Stimulated activated CD8-positive, alpha-beta memory T cell treated with anti-CD3 and anti-CD28 coated beads, Interleukin-2, amount 100 ng/mL, for 1 hour (primary cell): ENCODE measurements at places on chromosomes 12 and 14.

DNA sequence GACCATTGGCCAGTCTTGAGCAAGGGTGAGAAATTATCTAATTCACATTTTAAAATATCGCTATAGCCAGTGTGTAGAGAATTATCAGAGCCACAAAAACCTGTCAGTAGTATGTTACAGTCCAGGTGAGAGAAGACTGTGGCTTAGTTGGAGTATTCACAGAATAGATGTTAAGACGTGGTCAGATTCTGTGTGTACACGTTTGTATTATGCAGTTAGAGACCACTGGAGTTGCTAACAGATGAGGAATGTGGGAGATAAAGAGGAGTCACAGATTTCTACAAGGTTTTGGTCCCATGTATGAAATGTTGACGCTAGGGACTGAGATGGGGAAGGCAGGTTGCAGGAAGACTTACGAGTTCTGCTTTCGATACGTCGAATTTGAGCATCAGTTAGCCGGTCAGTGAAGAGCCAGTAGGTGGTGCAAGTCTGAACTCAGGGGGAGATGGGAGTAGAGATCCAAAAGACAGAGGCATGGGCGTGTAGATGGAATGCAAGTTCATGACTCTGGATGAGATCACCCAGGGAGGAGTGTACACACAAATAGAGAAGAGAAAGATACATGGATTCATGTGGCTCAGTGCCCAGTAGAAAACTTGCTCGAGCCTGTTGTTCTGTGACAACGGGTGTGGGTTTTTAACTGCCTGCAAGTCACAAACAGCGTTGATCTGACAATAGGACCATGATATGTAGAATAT, 114.8 kb upstream of the FLRT2 start:
- no peak for DNase-seq

GRCh38 chr12:119090865-119091264, 87.9 kb upstream of the HSPB8 start:
- no peak for DNase-seq

- no peak for DNase-seq
Observed at GRCh38 chr12:31119192-31119802, 45.6 kb downstream of the DDX11 start.

GRCh38 chr12:98698603-98699463, 53.7 kb downstream of the APAF1 start:
- DNase-seq, result no peak

GRCh38 chr12:42786400-42787148, 197.0 kb upstream of the PRICKLE1 start:
- no peak for DNase-seq

GRCh38 chr14:92844204-92844603, 50.1 kb downstream of the GOLGA5 start:
- no peak for DNase-seq

GRCh38 chr12:109900752-109901580, 892 bp downstream of the TCHP start:
- DNase-seq, result no peak
